Mesothelial cell of epicardium (in vitro differentiated cells): ENCODE measurements at places on chromosomes 13 and 19. TPM values are rescaled to one million over a fixed set of nuclear protein-coding genes. Genes with fewer than 3 reads are reported as not detected.

RB1 gene
- total RNA-seq = 30.1 to 35.1 TPM (median 34.7 TPM) in 3 replicates

ZSCAN4 gene
- total RNA-seq = not detected in 3 replicates

DNA sequence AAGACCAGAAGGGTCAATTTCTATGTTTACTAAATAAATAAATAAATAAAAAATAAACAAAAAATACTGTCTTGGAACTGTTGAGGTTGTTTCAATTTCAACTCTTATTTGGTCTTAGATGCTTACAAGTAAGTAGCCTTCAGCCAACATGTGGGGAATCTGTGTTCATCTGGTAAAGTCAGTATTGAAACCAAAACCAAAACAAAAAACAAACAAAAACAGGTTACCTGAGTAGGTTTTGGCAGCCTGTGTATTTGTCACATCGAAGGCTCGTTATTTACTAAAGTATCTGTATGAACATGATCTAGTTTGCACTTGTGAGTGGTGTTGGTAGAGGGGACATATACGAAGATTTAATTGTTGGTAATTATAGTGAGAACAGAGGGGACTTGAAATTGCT is 471.5 kb downstream of the SLITRK5 start:
- DNase-seq = no peak
- H3K4me1 ChIP-seq = peaks cover 1% of the 10 kb centered on the region
- H3K4me3 ChIP-seq = no peak overlapping the region
- H3K27ac ChIP-seq = no peak overlapping the region
- H3K36me3 ChIP-seq = no peaks in the 10 kb centered on the region

DNA sequence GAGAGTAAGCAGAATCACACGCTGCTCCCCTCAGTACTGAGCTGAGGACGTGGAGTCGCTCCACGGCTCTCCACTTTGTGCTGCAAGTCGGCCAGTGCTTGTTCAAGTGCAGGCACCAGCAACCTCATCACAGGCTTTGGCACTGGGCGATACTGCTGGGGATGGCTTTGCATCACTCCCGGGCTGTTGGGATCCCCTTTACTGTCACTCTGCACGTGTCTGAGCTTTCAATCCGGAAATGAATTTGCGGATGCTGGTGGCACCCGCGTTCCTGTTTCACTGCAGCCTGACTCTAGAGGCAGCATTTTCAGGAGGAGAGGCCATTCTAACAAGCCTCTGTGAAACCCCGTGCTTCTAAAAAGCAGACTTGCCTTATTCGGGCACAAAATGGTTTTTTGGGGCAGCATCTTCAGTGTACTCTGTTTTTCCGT is 19.1 kb downstream of the SMARCA4 start:
- H3K27me3 ChIP-seq = no peaks in the 10 kb centered on the region
- H3K4me1 ChIP-seq = peaks cover 15% of the 10 kb centered on the region
- peaks cover 7% of the 10 kb centered on the region for H3K36me3 ChIP-seq
- no peak overlapping the region for H3K27ac ChIP-seq
- H3K4me3 ChIP-seq = no peak overlapping the region

DNA sequence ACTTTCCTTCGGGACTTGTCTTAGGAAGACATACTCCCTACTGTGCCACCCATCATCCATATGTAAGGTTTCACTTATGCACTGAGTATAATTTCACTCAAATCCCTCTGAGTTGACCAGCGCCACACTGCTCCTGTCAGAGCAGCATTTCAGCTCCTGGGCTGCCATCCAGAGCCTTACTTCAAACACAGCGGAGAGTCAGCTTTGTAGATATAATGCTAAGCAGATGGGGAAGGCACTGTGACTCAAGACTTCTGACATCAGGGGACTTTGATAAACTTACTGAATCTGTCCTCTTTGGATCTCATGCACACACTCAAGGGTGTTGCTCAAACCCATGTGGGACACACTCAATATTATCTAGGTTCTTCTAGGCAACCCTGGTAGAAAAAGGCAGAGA is 34.9 kb downstream of the DOCK9 start:
- no peak for DNase-seq
- no peak overlapping the region for H3K4me3 ChIP-seq
- H3K27me3 ChIP-seq = peaks cover 2% of the 10 kb centered on the region
- no peaks in the 10 kb centered on the region for H3K36me3 ChIP-seq
- H3K27ac ChIP-seq = no peak overlapping the region
